ENCODE measurements at places on chromosomes 7 and 10.

DNA sequence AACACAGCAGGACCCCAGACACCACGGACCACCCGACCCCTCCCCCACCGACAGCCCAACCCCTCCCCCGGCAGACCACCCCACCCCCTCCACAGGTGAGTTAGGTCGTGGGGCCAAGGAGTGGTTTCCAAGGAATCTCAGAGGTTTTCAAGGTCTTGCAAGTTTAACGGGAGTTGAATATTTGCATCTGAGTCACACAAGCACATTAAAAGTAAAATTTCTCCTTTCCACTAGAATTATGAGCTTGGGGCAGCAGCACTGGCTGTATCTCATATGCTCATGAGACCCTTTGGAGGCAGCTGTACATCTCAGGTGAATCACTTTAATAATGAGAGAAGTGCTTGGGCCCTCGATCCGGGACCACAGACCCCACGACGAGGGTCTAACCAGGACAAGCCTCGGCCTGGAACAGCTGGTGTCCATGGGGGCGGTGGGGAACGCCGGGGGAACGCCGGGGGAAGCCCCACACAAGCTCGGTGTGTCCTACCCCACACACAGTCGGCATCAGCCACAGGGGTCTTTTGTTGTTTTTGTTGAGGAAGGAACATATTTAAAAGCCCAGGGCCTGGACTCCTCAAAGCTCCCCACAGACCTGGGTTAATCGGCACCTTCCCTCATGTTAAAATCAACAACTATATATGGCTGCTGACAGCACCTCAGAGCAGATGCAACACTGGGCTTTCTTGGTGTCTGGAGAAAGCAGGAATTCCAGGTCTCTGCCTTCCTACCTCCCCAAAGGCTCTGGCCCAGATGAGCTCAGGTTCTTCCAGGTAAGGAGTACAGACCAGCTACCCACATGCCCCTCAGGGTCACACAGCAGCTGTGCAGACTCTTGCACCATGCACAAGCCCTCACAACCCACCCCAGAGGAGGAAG, 130.3 kb downstream of the DIP2C start:
- no peak for DNase-seq

GRCh38 chr7:31102151-31102972, 50.3 kb downstream of the ADCYAP1R1 start:
- DNase-seq = no peak

DNA sequence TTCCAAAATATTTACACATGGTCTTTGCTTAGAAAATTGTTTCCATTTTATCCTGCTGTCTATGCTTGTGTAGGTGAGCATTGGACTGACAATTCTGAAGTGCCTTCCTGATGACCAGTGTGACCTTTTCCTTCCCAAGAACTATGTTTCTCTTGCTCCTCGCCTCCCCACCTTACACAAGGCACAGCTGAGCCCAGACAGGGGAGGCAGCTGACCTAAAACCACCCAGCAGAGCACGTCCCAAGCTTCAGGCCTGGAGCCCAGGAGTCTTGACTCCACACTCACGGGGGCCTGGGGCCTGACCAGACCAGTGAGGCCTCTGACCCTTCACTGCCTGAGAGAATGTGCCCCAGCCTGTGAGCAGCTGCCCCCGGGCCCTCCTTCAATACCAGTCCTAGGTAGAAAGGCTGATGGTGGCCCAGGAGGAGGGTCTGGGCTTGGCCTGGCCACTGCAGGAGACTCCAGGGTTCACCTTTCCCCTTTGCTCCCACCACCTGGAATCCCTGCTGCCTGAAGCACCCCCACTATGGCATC, 7.0 kb downstream of the CALML5 start:
- DNase-seq = no peak

GRCh38 chr7:140923358-140924006, 1.2 kb downstream of the BRAF start:
- DNase-seq = no peak

DNA sequence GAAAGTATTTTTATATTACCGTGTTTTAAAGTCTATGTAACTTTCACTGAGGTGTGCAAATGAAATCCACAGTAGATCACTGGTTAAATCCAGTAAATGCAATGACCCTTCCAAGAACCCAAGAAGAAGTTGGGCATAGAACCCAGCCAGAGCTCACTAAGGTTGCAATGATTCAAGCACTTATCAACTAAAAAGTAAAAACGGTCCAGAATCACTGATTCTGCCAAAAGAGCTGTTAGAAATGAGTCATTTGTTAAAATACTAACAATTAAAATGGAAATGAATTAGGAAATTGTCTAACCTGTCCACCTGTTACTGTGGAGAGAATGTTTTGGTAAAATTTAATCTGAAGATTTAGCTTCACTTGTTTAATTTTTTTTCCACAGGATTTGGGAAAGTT, 74.4 kb downstream of the ANK3 start:
- DNase-seq = no peak

GRCh38 chr7:111146136-111146535, 55.2 kb downstream of the LRRN3 start:
- DNase-seq = no peak

DNA sequence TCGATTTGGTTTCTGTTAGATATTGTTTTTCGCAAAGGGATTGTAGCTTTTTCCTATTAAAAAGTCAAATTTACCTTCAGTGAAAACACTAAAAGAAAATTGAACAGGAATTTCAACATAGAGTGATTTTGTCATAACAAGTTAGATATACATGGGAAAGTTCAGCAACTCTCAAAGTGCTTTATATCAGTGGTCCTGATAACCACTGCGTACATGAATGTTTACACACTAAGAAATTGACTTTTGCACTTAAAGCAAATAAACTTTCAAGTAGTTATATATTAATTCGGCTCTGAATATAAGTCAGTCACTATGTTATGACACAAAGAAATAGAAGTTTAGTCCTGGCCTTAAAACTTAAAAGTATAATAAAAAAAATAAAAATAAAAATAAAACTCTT, 101.3 kb upstream of the DKK1 start:
- DNase-seq = no peak

- DNase-seq = no peak
Observed at GRCh38 chr10:117929327-117930067, 117.2 kb downstream of the RAB11FIP2 start.

DNA sequence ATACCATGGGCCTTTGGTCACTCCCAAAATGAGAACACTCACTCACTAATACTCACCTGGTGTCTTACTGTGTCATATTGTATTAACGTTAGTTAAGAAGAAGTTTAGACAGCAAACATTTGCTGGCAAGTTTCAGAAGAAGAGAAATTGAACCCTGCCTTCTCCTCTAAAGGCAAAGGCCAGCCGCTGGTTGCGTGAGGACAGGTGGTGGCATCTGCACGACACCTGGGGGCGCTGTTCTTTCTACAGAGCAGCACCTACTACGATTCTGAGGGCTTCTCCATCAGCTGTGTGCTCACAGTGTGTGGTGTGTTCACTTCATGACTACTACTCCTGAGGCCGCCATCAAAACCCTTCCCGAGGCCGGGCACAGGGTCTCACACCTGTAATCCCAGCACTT, 17.9 kb upstream of the CLEC2L start:
- DNase-seq = no peak

DNA sequence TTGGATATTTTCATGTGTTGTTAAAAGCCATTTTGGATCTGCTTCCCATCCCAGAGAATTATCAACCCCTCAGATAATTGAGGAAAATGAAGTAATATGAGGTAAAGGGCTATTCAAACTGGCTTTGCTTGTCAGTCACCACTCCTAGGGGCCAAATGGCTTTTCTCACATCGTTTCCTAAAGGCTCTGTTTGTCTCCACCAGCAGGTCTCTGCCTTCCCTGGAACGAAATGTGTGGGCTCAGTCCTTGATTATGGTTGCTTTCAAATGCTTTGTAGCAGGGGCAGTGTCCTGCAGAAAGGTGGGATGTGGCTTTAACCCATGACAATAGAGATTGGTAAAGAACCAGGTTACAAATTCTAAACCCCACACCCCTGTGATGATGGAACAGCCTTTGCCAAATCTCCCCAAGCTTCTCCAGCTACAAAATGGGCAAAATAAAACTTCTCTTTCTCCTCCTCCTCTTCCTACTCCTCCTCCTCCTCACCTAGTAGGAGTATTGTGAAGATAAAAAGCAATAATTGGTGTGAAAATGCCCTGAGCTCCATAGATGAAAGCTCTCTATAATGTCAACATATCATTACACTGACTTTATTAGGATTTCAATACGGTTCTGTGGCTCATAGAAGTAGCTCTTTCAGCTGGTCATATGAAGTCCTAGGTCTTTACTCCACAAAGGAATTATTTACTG, 127.6 kb downstream of the CHN2 start:
- no peak for DNase-seq

- no peak for DNase-seq
Observed at GRCh38 chr7:132423594-132424200, 152.6 kb downstream of the PLXNA4 start.

DNA sequence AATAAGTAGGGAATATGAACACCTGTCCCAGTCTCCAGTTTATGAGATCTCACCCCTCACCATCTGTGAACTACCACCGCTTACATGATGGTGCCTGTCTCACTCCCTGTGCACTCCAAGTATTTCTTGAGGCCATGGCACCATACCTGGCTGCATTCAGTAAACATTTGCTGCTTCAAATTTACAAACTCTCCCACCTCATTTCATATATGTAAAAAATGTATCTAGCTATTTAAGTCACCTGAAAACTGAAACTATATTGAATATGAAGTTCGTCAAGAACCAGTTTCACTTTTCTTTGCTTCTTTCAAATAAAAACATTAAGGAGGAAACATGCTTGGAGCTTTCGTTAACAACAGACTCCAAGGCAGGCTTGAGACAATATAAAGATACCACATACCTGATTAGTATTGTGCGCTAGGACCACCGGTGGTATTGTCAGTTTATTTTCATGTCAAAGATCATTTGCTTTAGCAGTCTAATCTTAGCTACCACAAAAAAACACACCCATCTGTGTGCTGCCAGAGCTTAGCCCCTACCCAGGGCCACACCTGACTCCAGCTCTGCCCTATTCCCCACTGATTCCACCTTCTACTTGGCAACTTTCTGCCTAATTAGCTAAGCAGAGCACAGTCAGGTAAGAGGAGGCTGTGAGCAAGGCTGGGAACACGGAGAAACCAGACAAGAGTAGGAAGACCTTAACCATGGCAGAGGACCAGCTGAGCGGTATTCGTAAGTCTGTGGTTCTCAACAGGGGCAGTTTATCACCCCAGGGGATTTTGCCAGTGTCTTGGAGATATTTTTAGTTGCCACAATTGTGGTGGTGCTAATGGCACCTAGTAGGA, 92.0 kb downstream of the ZFAND4 start:
- peak; percentile 39 for DNase-seq

DNA sequence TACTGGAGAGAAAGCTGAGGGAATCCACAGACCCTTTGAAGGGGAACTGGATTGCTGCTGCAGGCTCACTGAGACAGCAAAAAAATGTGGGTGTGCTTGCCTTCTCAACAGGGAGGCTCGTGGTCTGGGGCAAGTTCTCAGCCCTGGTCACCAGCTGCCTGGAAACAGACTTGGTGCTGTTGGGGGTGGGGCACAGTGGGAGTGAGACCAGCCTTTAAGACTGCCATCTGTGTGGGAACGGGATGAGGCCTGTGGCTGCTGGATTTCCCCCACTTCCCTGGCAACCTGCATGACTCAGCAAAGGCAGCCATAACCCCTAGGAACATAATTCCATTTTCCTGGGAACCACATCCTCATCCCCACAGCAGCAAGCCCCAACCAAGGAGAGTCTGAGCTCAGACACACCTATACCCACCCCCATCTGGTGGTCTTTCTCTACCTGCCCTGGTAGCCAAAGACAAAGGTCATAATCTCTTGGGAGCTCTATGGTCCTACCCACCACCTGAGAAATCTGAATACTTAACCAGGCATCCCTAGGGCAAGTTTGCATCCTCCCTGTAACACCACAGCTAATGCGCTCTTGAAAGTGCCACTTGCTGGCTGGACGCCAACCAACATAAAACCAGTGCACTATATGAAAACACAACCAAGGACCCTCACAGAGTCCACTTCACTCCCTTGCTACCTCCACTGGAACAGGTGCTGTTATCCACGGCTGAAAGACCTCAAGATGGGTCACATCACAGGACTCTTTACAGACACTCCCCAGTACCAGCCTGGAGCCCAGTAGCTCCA, 45.0 kb upstream of the TFEC start:
- DNase-seq = peak; percentile 58

DNA sequence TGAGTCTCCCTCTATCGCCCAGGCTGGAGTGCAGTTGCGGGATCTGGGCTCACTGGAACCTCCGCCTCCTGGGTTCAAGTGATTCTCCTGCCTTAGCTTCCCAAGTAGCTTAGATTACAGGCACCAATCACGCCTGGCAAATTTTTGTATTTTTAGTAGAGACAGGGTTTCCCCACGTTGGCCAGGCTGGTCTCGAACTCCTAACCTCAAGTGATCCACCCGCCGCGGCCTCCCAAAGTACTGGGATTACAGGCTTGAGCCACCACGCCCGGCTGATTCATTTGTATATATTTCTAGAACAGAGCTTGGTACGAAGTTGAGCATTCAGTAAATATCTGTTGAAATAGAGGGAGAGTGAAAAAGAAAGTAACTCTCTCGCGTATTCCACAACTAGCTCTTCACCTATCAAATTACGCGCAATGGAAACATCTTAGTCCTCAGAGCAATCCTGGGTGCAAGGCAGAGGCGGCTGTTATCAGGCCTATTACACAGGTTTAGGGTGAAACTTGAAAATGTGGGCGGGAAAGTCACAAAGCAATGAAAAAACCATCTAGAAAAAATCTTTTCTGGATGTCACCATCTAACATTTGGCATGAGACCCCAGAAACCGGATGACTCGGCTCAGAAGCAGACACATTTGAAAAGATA, 707 bp upstream of the GHITM start:
- DNase-seq = peak; percentile 50

DNA sequence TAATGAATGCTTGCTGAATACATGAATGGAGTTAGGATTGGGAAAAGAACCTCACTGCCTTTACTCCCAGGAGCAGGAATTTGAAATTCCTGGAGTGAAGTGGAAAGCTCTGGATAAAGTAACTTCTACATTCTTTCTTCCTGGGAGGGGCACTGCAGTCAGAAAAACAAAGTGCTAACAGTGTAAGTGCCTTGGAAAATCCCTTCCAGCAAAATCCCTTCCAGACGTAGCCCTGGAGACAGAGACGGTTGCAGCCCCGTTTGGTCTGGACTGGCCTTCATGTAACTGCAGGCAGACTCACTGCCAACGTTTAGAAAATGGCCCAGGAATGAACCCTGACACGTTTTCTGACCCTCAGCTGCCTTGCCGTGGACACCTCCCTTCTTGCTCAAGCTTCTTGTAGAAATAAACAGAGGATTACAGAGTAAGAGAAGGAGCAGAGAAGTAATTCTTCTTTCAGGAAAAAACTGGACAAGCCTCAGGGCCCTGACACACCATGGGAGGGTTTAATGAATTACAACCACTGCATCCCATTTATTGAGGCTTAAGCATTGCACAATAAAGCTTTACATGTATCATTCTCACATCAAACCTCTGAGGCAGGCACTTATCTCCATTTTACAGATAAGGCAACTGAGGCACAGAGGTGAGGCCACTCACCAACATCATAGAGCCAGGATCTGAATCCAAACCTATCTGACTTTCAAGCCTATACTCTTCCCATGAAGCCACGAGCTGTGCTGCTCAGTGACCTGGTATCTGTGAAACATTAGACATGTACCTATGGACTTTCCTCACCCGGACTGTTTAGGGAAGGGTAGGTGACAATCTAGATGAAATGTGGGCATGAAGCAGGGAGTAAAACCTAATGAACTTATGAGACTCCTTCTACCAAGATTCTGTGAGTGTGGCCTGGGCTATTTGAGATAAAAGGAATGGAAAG, 7.8 kb downstream of the ITPRIP start:
- DNase-seq = peak; percentile 29

All from suppressor macrophage treated with lipopolysaccharide for 4 hours (primary cell).